ENCODE measurements at places on chromosomes 12 and 14.

DNA sequence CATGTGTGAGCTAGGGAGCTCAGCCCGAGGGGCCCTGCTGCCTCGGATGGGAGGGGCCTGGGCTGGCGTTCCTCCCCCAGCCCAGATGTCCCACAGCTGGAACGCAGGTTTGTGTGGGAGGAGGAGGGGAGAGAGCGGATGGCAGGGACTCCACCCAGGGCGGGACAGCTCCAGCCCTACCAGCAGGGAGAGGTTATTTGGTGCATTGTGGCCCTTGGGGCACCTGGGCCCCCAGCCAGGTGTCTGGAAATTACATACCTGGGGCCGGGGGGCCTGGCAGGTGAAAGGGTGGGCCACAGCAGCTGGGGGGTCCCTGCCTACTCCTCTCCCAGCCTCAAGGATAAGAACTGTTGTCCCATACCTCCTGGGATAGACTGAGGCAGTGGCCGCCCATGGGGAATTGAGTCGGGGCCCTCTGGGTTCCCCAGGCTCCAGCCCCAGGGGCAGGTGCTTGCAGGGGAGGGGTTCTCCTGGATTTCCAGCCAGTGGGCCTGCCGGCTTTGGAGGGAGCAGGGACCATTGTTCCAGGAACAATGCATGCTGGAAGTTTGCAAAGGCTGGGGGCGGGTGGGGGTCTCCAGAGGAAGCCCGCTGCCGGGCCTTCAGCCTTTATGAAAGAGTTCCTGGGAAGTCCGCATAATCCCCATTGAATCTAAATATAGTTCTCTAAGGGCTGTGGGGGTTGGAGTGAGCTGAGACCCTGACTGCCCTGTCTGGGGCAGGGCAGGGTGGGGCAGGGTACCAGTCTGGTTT lies 1.2 kb downstream of the KIF26A start:
- DNase-seq = no peak

- no peak for DNase-seq
Measured at GRCh38 chr12:10362828-10363657, 26.8 kb downstream of the KLRK1 start.

DNA sequence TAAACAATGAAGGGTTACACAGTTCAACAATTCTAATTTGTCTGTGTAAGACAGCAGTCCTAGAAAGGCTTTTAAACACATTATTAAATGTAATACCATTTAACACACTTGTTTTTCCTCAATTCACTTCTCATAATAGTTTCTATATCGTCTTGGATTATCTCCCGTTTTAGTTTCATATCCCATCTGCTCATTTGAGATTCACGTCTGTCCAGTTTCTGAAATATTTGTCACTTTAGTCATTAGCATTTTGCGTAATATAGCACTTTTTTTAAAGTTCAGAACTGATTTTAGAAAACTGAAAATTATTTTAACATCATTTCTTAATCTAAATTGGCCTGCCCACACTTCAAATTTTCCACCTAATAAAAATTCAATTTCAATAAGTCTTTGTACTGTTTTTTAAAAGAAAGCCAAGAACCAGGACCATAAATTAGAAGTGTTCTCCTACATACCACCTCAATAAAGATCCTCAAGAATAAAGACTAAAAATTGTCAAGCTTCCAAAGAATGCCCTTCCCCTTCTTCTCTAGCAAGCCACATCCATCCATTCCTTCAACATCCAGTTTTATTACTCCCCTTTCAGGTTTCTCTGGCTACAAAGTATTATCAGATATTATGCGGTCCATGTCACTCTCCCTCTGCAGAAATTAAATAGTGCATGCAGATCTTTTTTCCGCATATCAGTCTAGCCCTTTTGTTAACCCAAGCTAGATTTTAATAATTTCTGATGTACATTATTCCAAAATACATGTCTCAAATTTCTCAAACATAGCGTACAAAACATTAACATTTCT lies 11.9 kb downstream of the MED13L start:
- DNase-seq = no peak

- no peak for DNase-seq
Measured at GRCh38 chr14:88592031-88592430, 29.2 kb downstream of the ZC3H14 start.

DNA sequence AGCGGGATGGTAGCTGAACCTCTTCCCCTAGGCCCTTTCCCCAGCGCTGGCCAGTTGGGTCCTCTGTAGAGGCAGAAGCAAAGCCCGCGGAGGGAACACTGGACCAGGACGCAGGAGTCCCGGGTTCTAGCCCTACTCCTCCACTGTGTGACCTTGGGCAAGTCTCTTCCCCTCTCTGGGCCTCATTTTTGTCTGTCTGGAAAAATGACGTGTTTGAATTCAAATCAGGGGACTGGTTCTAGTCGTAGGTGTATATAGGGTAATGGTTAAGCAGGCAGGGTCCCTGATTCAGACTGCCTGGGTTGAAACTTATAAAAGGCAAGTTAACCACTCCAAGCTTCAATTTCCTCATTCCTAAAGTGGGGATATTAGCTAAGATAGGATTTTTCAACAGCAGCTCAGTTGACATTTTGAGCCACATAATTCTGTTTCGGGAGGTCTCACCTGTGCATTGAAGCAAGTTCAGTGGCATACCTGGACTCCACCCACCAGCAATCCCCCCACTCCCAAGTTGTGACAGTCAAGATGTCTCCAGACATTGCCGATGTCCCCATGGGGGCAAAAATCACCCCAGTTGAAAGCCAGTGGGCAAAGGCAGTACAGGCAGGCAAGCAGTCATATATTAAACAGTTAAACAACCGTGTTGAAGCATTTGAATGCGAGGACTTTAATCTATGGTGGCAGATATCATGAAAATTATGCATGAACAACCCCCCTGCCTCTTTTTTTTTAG lies 899 bp downstream of the TPCN1 start:
- no peak for DNase-seq

DNA sequence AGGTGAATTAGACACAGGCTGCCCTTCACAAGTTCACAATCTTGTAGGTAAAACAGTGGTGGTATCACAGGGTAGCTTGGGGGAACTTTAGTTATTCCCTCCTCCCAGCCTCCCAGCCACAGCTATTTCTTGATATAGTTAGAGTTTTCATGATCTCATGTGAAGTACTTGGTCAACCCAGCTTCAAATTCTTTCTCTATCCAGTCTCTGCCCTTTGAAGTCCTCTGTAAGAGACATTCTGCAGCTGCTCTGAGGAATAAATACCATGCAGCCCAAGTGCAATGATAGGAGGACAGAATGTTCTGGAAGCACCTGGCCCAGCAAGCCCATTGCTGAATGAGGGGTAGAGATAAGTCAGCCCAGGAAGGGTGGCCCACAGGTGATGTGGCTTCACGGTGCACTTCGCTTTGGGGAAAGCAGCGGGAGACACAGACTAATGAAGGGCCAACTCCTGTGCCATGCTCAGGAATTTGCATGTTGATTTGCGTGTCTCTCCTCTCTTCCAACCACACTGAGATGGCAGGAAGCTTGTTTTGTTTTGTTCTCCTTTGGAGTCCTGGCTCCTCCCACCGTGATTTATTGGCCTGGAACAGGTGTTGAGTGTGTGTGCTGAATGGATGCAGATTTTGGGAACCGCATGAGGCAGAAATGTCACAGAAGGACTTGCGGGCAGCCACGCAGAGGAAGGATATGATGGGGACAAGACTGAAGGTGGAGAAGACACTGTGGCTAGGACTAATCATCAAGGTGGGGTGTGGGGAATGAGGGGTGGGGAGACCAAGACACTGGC lies 8.0 kb upstream of the TXNRD1 start:
- DNase-seq = no peak

GRCh38 chr12:129305851-129306250 lies 452.6 kb downstream of the GLT1D1 start:
- DNase-seq = no peak

GRCh38 chr12:68794653-68795251 lies 13.2 kb upstream of the MDM2 start:
- DNase-seq = no peak

GRCh38 chr14:97538749-97539410 lies 741.7 kb downstream of the VRK1 start:
- no peak for DNase-seq
